Astrocyte of the spinal cord (primary cell): ENCODE measurements at places on chromosomes 7 and 10.

- no peak for DNase-seq
Observed at GRCh38 chr7:135772639-135773222, 24.1 kb upstream of the FAM180A start.

GRCh38 chr10:98388101-98388655 is 26.8 kb downstream of the PYROXD2 start:
- no peak for DNase-seq

GRCh38 chr7:140059273-140060242 is 3.2 kb downstream of the PARP12 start:
- DNase-seq: peak; percentile 87

- no peak for DNase-seq
Observed at GRCh38 chr10:83987216-83987615, 152.1 kb upstream of the GHITM start.

DNA sequence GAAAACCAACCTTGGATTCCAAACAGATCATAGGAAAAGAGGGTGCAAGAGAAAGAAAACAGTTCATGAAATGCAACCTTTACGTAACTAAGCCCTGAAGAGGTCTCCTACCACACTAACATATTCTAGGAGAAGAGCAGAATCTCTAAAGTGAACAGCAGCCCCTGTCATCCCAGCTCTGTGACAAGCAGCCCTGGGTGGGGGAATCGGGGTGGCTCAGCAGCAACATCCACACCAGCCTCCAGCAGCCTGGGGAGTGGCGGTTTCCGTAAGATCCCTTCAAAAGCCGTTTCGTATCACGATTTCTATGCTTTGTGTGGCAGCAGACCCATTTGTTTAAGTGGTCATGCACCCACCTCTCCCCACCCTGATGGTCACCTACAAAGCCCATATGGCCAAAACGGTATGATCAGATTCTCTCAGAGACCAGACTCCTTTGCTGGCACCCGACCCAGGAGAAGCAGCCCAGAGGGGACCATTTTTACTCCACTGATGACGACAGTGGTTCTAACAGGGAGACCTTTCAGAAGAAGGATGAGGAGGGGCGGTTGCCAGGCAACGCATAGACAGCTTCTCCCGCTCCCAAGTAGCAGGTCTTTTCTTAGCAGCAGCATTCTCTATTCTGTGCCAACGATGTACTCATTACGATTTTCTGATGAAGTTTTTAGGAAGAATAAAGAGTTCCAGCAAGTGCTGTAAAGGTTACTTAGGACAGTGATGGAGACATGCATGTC is 300.6 kb downstream of the DNAJB6 start:
- DNase-seq: no peak
